ENCODE measurements at places on chromosomes 3 and 15. TPM values are rescaled to one million over a fixed set of nuclear protein-coding genes. Genes with fewer than 3 reads are reported as not detected.

The SOX14 gene
- total RNA-seq, result 0.44 TPM

The CFAP92 gene
- total RNA-seq, result 1.1 TPM

The DUOXA2 gene
- total RNA-seq, result not detected

The PROS1 gene
- 16.9 TPM for total RNA-seq

The TMEM207 gene
- not detected for total RNA-seq

DNA sequence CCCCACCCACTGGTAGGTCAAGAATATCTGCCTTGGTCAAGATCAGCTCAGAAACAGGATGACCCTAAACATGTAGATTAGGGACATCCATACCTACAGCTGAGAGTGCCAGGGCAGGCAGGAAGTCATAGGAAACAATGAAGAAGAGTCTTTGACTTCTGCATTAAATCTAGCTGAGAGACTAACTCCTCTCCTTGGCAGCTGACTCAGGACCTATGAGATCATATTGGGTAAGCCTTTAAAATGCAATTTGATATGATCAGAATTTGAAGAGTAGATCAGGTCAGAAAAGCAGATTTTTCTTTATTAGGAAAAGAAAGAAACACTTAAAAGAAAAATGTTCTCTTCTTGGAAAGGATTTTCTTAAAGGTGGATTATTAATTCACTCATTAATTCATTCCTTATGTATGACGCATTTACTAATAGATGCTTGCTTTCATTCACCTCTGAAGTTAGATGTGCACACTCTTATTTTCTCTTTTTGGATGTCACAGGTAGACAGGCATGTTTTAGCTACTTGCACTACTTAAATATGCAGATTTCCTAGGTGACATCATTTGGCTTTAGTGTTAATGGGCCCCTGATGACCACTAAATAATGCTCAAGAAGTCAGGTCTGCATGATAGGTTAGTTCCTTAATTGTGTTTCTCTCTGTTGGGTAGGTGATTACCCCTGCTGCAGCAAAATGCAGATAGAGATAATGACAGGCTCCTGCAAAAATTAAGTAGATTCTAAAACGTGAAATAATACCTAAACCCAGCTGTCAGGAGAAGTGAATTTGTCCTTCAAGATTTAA, 35.7 kb upstream of the GSK3B start:
- no peak for DNase-seq

DNA sequence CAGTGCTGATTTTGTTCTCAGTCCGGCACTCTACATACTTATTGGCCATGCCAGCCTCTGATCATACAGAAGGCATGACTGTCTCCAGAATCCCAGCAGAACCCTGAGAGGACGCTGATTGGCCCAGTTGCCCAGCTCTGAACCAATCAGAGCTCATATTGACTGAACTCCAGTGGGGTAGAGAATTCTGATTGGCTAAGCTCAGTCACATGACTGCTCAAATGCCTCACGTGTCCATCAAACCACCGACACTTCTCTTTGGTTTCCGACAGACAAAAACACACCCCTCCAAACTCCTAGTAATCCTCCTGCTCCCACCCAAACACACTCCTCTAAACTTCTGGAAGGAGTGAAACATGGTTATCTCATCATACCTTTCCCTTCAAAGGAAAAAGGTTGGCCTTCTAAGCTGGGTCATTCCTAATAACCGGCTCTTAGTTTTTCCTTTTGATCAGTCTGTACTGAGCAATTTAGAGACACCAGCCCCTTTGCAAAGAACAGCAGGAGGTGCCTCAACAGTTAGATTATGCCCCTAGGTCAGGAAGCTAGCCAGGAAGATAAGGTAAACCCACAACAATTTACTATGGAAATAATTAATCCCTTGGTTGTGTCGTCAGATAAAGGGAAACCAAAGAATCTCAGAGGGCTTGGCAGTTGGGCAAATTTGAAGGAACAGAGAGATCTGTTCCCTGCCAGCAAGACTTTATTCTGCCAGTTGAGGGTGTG, 187.8 kb downstream of the TLE3 start:
- no peak for DNase-seq

DNA sequence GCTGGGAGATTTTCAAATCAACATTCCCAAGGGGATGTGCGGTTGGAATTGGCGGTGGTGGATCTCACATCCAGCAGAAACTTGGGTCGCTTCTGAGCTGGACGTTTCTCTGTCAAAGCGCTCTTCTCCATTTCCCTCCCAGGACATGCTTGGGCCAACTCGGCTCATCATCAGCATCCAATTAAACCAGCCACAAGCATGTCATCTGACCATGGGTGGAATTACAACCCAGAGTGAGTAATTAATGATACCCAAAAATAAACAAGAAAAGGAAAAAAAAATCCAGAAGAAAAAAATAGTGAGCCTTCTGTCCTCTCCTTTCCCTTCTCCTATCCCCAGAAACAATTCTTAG, 111.2 kb downstream of the XXYLT1 start:
- no peak for DNase-seq

DNA sequence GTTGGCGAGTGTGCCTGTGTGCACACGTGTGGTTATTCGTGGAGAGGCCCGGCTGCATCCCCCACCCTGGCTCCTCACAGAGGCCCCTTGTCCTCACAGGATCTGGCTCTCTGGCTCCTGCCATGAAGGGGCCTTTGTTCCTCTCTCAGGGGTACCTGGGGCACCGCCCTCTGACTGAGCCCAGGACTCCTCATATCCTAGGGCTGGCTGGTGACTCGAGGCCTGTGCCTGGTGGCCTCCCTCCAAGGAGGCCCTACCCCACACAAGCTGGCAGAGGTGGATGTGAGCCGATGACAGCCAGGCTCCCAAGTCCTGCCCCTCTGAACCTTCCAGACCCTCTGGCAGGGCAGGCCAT, 10.0 kb downstream of the PRKCD start:
- DNase-seq, result no peak

DNA sequence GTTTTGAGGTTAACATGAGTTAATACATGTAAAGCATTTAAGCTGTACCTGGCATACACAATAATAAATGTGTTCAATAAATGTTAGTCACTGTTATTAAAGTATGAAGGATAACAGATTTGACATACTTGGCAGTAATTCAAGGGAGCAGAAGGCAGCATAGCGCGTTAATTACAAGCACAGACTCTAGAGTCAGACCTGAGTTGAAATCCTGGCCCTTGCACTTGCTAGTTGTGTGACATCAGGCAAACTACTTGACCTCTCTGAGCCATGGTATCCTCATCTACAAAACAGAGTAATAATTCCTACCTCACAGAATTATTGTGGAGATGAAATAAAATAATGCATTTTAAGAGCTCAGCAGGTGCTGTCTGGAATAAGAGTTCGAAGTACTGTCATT, 5.4 kb downstream of the IFT122 start:
- DNase-seq, result no peak

- DNase-seq, result no peak
These were observed 12.7 kb downstream of the SEMA4B start for GRCh38 chr15:90213818-90214204.

- DNase-seq, result no peak
These were observed 462.3 kb upstream of the SGO1 start for GRCh38 chr3:20648294-20648693.

DNA sequence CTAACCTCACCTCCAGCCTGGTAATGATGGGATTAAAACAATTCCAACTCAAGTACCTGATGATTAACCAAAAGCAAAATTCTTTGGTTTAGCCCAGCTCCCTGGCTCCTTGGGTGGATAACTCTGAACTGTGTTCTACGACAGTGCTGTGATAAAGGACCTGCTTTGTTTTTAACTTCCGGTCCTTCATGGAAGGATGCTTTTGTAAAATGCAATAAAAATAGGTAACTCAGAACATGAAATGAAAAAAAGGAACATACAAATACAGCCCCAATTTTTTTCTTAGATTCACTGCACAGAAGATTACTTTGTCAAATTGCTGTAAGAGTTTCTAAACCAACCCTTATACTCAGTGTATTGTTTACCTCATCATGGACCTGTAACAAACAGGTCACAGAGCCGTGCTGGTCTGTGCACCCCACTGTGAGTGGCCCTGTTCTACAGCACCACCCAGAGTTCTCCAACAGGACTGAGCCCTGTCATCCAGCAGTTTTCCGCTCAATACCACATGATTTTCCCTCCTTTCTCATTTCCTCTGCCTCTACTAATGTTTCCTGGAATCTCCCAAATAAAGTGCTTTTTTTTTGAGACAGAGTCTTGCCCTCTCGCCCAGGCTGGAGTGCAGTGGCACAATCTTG, 4.9 kb upstream of the PCYT1A start:
- no peak for DNase-seq

DNA sequence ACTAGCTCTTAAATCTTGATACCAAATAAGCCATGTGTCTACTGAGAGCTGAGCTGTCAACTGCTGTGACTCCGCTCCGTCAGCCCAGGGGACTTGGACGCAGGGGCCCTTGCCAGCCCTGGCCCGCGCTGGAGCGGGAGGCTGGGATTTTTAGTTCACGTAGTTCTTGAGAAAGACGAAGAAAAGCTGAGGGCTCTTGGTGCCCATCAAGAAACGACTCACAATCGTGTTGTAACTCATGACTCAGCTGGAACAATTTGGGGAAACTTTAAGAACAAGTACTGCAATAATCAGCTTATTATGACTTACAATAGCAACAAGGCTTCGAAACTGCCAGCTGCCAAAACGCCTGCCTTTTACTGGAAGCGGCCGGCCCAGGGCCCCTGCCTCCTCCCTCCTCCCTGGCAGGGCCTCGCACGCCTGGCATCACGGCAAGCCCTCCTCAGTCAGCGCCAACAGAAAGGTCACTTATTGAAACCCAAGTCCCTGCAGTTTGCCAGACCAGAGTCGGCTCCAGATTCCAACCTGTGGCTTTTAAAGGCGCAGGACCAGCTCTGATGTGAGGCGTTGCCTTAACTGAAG, 60.3 kb downstream of the RGMA start:
- DNase-seq, result no peak

DNA sequence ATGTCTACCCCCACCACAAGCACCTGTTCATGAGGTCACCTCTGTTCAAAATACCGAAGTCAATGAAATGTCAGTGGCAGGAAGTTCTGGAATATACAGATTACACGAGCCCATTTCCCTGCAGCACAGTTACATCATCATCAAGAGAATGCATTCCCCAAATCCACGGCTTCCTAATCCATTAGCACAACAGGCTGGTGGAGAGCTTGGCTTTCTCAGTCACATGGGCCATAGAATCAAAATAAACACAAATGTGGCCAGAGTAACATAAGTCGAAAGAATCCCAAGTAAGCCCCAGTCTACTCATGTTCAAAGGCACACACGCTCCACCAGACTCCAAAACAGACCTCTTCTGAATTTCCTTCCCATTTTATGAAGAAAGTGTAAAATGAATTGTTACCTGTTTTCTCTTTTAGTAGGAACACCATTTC, 419.3 kb downstream of the MAGI1 start:
- no peak for DNase-seq

GRCh38 chr3:40337136-40338108, 27.9 kb downstream of the EIF1B start:
- DNase-seq, result no peak

DNA sequence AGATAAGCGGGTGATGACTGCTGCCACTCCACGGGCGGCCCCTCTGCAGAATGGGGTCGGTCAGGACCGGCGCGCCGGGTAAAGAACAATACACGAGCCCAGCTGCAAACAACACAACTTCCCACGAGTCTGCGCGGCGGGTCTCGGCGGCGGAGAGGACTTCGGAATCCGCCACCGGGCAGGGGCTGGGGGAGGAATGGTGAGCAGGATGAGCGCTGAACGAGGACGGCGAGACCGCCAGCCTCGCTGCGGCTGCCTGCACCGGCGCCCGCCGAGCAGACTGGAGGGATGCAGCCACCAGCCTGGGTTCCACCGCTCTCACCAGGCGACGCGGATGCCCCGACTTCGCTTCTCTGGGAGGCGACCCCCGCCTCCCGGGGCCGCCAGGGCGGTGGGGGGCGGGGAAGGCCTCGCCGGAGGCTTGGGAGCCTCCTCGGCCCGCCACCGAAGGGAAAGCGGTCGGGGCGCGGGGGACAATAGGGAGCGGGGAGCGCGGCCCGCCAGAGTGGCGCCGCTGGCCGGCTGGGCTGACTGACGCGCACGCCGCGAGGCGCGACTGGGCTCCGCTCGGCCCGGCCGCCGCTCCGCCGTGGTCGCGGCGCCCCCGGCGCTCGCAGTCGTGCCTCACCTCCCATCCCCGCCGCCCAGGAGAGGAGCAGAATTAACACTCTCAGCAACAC, 515 bp downstream of the ADAM10 start:
- DNase-seq, result peak; percentile 53

- DNase-seq, result no peak
These were observed 18.7 kb upstream of the OR4F6 start for GRCh38 chr15:101784644-101785043.

- no peak for DNase-seq
These were observed 146.2 kb upstream of the ROPN1 start for GRCh38 chr3:124138148-124138547.

DNA sequence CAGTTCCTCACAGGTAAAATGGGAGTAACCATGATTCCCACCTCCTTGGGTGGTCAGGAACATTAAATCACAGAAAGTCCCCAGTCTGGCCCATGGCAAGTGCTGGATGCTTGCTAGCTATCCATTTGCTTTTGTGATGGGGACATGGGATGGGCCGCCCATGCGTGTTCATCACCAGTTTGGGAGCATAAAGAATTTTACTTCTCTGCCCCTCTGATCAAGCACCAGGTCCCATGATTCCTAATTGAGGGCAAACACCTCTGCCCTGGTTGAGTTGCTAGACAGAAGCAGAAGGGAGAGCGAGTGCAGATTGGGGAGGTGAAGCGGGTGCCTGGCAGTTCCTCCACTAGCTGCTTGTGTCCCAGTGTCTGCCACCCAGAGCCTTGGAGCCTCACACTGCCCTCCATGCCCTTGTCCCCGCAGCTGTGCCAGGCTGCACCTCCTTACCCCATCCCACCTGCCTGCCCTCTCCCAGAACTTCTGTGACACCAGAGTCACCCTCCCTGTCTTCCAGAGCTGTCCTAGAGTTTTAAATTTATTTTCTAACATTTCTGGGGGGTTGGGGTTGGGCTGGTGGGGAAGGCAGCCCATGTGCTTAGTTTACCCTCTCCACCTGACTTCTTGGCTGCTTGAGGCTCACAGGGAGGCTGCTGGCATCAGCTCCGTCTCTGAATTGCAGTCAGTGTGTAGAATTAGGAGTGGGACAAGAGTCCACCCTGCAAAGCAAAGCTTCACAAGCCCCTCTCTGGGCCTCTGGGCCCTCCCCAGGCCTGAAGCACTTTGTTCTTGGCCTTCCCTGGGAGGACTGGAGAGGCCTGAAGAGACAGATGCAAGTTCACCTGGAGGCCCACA, 18.4 kb downstream of the CFAP100 start:
- no peak for DNase-seq

- no peak for DNase-seq
These were observed 31.0 kb downstream of the HEG1 start for GRCh38 chr3:125024817-125025216.

DNA sequence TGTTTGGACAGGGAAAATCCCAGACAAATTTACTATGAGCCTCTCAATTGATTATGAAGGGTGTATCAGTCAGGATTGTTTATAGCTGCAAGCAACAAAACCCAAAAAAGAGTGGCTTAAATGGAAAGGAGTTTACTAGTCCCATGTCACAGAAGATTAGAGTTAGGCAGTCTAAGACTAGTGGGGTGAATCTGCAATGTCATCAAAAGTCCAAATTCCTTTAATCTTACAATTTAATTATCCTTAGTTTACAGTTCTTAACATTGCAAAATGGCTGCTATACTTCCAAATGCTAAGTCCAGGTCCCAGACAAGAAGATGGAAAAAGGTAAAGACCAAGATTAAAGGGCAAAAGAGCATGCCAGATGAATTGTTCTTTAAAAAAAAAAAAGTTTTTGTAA, 143.6 kb downstream of the CD47 start:
- no peak for DNase-seq

Data from mesothelial cell of epicardium (in vitro differentiated cells).